ENCODE measurements at places on chromosomes 3 and 15. TPM values are rescaled to one million over a fixed set of nuclear protein-coding genes. Genes with fewer than 3 reads are reported as not detected.

The KIF7 gene
- polyA plus RNA-seq: 4.4 TPM

- DNase-seq: no peak
Measured at GRCh38 chr3:122917412-122917811, 110.2 kb downstream of the SEMA5B start.

DNA sequence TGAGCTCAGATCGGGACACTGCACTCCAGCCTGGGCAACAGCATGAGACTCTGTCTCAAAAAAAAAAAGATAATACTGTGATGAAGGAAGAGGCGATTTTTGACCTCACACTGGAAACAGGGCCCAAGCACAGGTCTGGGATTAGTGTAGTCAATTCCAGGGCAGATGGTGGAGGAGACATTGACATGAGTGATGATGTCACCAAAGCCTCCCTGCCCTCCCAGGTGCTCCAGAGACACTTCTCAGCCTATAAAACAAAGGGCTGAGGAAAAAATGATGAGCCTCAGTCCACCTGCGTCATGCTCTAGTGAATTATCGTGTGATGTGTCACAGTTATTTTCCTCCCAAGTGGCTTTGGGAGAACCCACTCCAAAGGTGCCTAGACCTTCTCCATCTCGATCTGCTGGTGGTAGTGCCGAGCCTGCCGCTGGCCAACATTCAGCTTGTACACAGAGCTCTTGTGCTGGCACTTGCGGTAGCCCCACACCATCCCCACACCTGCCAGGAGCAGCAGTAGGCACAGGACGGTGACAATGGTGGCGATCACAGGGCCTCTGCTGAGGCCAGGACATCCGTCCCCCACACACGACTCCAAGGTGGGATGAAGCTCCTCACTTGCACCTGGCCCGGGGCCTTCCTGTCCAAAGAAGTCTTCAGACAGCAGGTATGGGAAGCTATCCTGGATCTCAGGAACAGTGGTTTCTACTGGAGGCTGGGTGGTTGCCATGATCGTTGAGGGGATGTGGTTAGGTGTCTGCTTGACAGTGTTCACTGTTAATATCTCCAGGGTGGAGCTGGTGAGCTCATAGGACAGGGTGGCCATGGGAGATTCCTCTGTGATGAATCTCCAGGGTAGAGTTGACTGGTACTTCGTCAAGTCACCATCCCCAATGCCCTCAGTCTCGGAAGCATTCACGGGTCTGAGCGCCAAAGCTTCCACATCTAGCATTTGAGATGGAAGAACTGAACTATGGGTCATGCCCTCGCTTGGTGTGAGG, 38.8 kb downstream of the CRTAP start:
- DNase-seq: no peak

- peak; percentile 73 for DNase-seq
Measured at GRCh38 chr3:193997228-193998122, 138.5 kb upstream of the HES1 start.

DNA sequence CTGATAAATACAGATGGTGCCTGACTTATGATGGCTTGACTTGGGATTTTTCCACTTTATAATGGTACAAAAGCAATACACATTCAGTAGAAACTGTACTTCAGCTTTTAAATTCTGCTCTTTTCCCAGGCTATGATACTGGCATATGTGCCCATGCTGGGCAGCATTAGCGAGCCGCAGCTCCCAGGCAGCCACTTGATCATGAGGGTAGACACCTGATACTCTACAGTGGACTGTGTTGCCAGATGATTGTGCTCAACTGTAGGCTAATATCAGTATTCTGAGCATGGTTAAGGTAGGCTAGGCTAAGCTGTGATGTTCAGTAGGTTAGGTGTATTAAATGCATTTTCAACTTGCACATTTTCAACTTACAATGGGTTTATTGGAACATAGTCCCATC, 17.7 kb upstream of the FEM1B start:
- DNase-seq: no peak

GRCh38 chr15:80250614-80251427, 1.2 kb downstream of the CTXND1 start:
- DNase-seq: no peak

GRCh38 chr3:85574006-85574705, 615.4 kb downstream of the CADM2 start:
- DNase-seq: no peak

- DNase-seq: peak; percentile 77
Measured at GRCh38 chr3:172673210-172673679, 37.6 kb downstream of the NCEH1 start.

Measured in right cardiac atrium (tissue), 5 donors.